Panc1 (cell line): ENCODE measurements at places on chromosomes 2 and 18. TPM values are rescaled to one million over a fixed set of nuclear protein-coding genes. Genes with fewer than 3 reads are reported as not detected.

DNA sequence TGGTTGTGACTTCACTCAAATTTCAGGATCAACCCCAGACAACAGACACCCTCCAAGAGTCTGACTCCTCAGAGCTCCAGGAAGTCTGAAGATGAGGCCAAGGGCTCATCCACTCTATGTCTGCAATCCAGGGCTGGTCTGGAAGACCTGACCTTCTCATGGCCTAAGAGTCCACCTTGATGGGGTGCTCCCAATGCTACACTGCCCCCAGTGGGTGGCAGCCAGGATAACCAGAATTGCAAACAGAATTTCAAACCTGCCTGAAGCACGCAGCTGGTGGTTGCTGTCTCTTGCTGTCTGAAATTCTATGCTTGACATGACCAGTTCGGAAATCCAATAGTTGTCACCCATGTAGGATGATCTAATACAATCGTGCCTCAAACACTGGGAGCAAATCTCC lies 96.0 kb downstream of the UXS1 start:
- no peak for DNase-seq

- DNase-seq: no peak
Observed at GRCh38 chr2:205274801-205275200, 407.5 kb upstream of the NRP2 start.

- DNase-seq: no peak
Observed at GRCh38 chr2:54979321-54980044, 70.8 kb downstream of the RTN4 start.

DNA sequence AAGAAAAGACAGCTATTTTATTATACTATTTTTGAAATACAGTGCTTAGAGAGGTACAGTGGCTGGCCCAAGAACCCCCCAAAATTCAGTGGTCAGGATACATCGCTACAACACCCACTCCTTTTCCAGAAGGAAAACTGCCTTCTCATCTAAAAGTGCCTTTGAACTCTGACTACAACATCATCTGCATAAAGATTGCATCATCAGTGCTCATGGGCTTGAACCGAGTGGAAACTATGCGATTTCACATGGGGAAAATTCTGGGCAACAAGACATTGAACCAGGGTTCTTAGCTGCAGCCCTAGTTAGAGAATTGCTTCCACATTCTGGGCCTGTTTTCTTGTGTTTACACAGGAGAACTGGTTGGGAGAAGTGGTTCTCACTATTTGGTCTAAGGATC lies 294.6 kb upstream of the SLC14A2 start:
- DNase-seq: no peak

DNA sequence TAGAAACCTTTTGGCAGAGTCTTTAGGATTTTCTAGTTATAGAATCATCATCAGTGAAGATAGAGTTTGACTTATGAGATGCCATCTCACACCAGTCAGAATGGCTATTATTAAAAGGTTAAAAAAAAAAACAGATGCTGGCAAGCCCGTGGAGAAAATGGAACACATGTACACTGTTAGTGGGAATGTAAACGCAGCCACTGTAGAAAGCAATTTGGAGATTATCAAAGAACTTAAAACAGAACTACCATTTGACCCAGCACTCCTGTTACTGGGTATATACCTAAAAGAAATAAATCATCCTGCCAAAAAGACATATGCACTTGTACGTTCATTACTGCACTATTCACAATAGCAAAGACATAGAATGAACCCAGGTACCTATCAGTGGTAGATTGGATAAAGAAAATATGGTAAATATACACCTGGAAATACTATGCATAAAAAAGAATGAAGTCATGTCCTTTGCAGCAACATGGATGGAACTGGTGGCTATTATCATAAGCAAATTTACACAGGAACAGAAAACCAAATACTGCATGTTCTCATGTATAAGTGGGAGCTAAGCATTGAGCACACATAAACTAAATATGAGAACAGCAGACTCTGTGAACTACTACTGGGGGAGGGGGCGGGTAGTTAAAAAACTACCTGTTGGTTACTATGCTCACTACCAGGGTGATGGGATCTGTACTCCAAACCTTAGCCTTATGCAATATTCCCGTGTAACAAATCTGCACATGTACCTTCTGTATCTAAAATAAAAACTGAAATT lies 279.0 kb downstream of the KIAA1328 start:
- no peak for DNase-seq

Gene WDR35
- 13.8 TPM for total RNA-seq

Gene FHOD3
- total RNA-seq: 22.7 TPM
